AG10803 (cell line): ENCODE measurements at places on chromosomes 12 and 14.

DNA sequence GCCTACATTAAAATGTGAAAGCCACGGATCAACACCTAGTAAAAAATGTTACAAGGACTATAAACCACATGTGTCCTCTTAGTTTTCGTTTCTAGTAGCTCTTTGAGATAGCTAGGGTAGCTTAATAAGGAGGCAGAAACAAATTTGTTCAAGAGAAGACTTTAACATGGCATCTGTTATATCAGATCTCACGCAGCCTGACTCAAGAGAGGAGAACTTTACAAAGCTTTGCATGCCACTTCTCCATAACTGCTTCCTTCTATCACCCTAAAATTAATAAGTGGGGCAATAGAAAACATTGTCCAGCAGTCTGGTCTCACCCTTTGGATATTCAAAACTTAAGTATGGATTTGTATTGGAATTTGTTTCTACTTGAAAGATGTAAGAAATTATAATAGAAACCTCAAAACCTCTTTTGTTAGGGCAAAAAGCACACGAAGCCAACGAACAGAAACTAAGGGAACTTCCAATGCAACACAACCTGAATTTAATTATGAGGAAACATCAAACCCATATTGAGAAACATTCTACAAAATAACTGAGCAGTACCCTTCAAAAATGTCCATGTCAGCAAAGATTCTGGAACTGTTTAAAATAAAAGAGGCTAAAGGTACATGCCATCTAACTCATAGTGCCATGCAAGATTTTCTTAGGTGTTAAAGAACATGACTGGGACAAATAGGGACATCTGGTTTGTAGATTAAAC is 194.8 kb downstream of the LRIG3 start:
- peak; percentile 50 for DNase-seq

DNA sequence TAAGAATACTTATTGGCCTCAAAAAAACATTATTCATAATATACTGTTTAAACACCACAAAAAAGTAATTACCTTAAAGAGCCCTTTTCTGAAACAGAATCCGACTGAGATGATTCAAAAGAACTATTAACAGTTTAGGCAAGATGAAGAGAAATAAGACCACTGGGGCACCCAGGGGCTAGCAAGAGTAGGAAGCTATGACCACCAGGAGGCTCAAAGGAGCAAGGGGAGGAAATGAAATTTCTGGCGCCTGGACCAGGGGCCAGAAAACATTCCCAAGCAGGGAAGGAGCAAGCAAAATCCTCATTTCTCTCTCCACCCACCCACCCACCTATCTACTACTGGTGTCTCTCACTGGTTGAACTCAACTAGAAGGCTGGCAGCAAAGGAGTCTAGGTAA is 6.3 kb upstream of the DCAF4 start:
- DNase-seq: no peak

DNA sequence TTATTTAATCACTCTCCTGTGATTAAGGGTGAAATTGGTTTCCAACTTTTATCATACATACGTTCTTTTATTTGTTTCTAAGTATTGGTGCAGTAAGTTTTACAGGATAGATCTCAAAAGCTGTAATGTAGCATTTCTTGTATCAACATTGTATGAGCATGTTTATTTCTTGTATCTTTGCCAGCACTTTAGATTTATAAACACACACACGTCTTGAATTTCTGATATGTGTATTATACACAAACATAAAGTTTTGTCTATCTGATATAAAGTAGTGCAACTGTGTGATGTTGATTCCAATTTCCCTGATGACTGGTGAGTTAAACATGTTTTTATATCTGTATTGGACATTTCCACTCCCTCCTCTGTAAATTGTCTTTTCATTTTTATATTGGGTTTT is 134.7 kb downstream of the NOVA1 start:
- no peak for DNase-seq

GRCh38 chr12:26704684-26705460 is 128.1 kb downstream of the ITPR2 start:
- peak; percentile 48 for DNase-seq

DNA sequence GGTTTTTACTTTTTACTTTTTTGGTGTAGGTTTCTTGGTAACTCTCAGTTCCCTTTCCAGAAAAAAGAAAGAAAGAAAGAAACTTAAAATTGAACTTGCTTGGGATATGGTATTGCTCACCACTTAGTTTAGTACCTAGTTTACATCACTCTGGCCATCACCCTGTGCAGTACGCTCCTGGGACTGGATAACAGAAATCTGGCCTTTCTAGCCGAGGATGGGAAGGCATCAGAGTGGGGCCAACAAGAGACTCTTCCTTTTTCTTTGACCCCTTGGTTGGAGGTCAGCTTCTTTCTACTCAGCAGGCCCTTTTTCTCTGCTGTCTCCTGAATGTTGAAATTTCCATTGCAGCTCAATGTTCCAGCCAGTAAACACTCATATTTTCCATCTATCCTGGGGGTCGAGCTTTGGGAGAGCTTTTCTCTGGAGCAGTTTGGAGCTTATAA is 156.6 kb downstream of the TGFB3 start:
- DNase-seq: no peak

GRCh38 chr12:851913-852312 is 97.6 kb downstream of the RAD52 start:
- peak; percentile 70 for DNase-seq

- DNase-seq: peak; percentile 95
Observed at GRCh38 chr14:31435276-31435675, 14.9 kb upstream of the HEATR5A start.

GRCh38 chr12:121388421-121388981 is 11.4 kb upstream of the RNF34 start:
- DNase-seq: peak; percentile 84

DNA sequence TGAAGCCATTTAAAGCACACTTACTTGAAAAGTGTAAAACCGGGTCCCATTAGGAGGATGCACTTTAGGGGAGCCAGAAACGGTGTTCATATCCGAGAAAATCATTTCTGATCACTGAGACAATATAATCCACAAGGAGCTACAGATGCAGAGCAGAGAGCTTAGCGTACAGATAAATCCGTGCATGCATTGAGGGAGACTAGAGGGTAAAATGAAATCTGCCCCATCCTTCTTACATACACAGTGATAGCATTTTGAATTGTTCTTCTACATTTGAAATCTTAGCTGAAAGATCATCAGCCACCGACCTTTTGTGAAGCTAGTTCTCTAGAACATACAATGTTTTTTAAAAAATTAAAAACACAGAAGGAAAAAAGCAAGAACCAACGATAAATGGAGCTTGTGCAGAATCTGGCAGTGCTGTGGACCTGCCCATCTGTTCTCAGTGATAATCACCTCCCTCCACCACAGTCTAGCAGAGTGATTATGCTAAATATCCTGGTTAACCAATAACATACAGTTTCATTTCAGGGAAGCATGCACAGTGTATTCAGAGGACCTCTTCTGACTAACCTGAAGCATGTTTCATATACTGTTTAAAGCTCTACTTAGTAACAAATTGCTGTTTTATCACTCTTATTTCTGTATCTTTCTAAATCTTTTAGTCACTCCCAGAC is 161.1 kb downstream of the PPFIA2 start:
- DNase-seq: no peak

- DNase-seq: peak; percentile 87
Observed at GRCh38 chr12:22283006-22283506, 51.5 kb downstream of the ST8SIA1 start.

- no peak for DNase-seq
Observed at GRCh38 chr12:43550831-43551271, 1.2 kb downstream of the ADAMTS20 start.

DNA sequence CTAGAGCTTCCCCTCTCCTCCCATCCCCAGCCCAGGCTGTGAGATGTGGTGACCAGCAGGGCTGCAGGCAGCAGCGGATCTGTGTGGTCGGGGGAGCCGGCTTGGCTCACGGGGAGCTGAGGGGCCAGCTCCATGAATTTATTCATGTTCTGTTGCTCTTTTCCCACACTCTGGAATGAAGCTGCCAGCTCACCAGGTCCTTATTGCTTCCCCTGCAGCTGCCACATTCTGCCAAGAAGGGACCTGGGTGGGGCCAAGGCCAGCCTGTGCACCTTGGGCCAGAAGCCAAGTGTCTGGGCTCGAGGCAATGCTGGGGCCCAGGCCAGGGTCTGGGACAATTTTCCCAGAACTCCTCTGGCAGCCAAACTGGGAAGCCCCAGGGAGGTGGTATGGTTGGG is 2.5 kb upstream of the C1QL4 start:
- DNase-seq: no peak

DNA sequence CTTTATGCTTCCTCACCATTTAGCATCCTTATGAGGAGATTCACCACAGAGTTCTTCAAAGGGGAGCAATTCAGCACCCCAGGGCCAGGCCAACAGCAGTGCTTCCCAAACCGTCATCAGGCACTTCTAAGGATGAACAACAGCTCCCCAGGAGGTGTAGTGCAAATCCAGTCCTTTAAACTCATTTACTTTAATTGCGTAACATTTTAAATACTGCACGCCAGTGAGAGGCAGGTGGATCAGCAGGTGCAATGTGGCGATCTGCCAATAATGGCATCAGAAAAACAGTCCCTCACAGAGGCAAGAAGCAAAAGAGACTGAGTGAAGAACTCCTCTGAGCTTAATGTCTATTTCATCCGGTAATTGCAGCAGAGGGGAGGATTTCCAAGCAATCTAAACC is 770.9 kb upstream of the FOXG1 start:
- DNase-seq: no peak

DNA sequence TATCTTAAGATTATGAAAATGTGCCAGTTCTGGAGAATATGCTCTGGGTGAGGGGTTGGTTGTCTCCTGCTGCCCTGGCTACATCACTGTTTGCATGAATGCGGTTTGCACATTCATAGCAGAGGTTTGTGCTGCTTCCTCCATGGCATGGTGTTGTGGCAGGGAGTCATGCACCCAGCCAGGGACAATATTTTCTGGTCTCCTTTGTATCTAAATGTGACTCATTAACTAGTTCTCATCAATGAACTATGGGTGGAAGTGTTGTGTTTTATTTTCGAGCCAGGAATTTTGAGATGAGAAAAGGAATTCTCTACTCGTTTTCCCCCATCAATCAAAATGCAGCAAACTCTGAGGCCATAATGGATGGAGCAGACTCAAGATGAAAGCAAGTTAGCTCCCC is 527.3 kb downstream of the SNAPC1 start:
- DNase-seq: peak; percentile 54

GRCh38 chr12:43577381-43577780 is 25.4 kb upstream of the ADAMTS20 start:
- no peak for DNase-seq
